ENCODE measurements at places on chromosomes 2 and 18.

- no peak for DNase-seq
Measured at GRCh38 chr2:100064165-100064564, 78.2 kb downstream of the AFF3 start.

DNA sequence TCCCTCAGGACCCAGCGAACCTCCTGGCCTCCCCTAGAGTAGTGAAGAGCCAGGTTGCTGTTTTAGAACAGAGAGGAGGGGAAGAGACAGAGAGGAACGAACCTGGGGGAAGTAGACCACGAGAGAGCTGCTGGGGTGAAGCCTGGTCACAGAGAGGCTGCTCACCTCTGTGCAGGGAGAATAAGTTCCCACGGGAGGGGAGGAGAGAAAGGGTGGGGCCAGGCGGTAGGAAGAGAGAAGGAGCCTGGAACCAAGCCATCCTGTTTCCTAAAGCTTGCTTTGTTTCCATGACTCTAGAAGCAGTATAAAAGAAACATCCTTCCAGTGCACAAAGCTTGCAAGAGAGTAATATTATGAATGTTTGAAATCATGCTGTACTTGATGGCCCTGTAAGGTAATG is 147.9 kb downstream of the MYT1L start:
- DNase-seq: no peak

DNA sequence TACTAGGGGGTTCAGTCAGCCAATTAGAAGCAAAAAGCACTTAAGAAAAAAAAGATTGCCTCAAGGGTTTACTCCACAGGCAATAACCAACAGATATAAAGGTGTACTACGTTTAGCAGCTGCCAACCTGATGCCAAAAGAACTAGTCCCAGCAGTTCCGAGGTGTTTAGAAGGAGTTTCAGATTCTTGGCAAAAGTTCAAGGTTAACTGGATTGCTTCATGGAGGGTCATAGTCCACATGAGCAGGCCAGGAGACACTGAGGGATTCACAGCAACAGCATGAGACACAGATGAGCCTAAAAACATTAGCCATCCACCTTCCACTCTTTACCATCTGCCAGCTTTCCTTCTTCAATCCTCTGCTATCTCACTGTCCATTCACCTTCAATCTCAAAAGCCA is 4.9 kb upstream of the DNAH7 start:
- no peak for DNase-seq

GRCh38 chr2:151775057-151775740 is 40.9 kb upstream of the NEB start:
- no peak for DNase-seq

DNA sequence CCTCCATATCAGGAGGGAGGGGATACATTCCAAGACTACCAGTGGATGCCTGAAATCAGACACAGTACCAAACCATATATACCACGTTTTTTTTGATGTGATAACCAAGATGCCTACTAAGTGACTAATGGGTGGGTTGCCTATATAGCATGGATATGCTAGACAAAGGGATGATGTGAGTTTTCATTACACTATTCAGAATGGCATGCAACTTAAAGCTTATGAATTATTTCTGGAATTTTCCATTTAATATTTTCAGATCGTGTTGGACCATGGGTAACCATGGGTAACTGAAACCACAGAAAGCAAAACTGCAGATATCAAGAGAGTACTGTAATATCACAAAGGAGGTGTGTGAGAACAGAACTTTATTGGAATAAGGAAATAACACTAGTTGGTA is 39.6 kb upstream of the CRACDL start:
- no peak for DNase-seq

DNA sequence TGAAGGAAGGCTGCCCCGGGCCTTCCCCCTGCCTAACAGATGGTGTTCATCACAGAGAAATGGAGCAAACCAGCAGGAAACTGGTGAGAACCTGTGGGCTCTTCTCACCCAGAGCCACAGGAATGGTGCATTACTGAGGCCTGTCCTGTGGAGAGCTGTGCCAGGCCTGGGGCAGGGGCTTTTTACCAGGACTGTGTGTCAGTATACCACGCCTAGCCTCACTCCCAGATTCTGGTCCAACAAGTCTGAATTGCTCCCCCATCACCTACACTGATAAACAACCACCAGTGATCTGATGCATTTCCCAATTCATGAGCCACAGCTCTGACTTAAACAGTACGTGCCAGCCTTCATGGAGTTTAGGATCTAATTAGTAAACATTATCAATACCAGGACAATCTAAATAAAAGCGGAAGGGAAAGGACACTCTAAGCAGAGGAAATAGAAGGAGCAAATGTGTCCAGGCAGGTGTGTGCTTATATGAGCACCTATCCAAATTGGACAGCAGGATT is 8.9 kb upstream of the DGUOK start:
- no peak for DNase-seq

DNA sequence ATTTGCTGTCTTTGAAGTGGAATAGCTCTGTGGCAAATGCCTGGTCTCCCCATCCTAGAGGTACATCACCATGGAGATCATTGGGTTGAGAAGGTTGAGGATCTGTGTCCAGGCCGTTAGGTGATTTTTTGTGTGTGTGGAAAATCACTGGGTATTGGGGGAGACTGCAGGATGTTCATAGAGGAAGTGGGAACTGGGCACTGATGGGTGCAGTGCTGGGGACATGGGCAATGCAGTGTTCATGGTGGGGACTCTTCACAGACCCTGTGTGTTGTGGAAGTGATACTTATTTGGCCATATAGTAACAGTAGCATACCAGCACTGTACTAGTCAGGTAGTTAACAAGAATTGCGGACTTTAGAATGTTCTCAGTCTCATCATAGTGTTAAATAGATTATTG is 34.9 kb downstream of the ATP9B start:
- no peak for DNase-seq

GRCh38 chr2:17388798-17389197 is 129.4 kb downstream of the RAD51AP2 start:
- no peak for DNase-seq

- DNase-seq: no peak
Measured at GRCh38 chr2:109409321-109410038, 204.3 kb downstream of the SEPTIN10 start.

DNA sequence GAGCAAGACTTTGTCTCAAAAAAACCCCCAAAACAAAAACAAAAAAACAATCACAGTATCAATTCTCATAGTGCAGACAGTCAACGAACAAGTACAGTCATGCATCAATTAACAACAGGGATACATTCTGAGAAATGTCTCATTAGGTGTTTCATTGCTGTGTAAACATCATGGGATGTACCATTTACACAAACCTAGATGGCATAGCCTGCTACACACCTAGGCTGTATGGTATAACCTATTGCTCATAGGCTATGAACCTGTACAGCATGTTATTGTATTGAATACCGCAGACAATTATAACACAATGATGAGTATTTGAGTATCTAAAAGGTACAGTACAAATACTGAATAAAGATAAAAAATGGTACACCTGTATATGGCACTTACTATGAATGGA is 67.8 kb upstream of the LMAN1 start:
- DNase-seq: no peak

DNA sequence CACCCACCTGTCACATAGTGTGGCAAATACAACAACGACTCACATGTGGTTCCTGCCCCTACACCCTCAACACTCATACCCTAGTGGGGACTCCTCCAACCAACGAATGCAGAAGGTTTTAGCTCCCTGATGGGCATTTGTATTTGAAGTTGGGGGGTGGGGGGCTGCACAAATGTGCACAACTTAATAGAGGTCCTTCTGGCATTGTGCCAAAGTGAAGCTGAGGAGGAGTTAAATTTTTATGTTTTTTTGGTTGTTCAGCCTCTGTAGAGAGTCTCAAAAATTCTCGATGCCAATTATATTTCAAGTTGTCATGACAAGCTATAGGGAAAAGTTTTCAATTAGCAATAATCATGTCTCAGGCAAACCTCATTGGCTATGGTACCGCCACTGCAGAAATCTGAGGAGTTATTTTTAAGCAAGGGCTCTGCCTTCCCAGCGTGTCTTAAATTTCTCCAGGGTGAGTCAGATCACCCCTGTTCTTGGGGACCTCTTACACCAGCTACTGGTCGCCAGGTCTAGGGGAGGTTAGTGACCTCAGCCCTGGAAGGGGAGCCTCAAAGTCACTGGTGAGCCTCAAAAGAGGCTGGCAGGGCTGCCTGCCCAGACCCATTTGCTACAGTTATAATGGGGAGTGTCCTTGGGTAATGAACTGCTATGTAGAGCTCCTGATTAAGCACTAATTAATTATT is 102.7 kb upstream of the TAF1B start:
- no peak for DNase-seq

GRCh38 chr2:11129598-11130449 is 25.4 kb upstream of the SLC66A3 start:
- DNase-seq: peak; percentile 29

DNA sequence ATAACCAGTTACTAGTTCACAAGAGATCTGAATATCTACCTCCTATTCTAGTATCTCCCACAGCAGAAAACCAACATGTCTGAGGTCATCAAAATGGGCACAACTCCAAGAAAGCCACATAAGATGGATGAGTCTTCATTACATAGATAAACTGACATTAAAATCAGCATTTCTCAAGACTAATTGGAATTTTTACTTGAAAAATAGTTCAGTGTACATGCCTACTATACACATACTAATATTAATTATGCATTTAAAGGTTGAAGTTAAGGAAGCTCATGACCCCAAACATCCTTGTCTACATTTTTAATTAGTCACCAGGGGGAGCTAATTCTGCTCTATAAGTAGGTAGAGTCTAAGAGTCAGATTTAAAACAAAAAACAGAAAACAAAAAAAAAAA is 41.9 kb downstream of the ZNF521 start:
- DNase-seq: no peak

DNA sequence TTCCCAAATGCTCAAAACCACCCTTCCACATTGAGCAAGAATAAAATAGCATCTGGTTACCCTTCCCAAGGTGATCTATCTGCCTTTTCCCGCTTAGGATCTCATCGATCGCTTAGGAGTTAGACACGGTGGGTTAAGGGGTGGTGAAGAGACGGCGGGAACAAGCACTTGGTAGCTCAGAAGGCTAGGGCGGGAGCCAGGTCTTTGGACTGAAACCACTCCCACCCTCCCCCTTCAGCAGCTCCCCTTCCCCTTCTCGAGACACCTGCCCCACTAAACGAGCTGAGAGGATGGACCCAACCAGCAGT is 513 bp downstream of the THOC1 start:
- DNase-seq: no peak

GRCh38 chr2:42796427-42797248 is 4.3 kb upstream of the HAAO start:
- DNase-seq: no peak

- no peak for DNase-seq
Measured at GRCh38 chr2:204251998-204252376, 293.3 kb upstream of the PARD3B start.

- DNase-seq: no peak
Measured at GRCh38 chr2:240494194-240494793, 58.8 kb downstream of the GPC1 start.

GRCh38 chr2:170029551-170029950 is 148.4 kb upstream of the MYO3B start:
- DNase-seq: no peak

GRCh38 chr2:36797324-36798070 is 101.0 kb downstream of the VIT start:
- no peak for DNase-seq

DNA sequence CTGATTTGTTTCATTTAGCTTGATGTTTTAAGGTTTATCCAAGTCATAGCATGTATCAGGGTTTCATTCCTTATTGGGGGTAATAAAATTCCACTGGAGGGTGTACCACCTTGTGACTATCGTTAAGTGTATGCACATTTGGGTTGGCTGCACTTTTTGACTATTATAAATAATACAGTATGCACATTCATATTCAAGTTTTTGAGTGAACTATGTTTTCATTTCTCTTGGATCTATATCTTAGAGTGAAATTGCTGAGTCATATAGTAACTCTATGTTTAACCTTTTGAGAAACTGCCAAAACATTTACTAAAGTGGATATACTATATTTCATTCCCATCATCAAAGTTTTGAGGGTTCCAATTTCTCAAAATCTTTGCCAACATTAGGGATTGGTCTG is 952.7 kb downstream of the TDRD15 start:
- no peak for DNase-seq

- no peak for DNase-seq
Measured at GRCh38 chr18:52701219-52701935, 361.4 kb downstream of the DCC start.

DNA sequence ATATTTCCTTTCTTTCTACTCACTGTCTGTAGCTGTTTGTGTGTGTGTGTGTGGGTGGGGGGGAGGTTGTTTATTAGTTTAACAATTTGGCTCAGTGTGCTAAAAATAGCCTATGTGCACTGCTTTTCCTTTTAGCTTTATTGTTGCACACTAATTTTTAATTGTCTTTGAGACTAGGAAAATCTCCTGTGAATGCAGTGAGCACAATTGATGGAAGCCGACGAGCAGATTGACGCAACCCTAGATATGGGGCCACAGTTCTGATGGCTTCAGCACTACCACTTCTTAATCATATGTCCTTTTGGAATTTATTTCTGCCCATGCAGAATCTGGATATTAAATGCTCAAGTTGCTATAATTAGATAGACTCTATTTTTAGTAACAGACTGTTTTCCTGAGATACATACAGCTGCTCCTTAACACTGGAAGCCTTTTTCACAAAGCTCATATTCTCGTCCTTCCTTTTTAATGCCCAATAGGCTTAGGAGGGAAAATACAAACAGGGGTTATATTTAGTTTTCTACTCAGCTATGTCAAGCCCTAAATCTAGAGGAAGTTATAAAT is 109.1 kb downstream of the IRS1 start:
- DNase-seq: no peak

- no peak for DNase-seq
Measured at GRCh38 chr2:46258937-46259776, 38.0 kb upstream of the EPAS1 start.

DNA sequence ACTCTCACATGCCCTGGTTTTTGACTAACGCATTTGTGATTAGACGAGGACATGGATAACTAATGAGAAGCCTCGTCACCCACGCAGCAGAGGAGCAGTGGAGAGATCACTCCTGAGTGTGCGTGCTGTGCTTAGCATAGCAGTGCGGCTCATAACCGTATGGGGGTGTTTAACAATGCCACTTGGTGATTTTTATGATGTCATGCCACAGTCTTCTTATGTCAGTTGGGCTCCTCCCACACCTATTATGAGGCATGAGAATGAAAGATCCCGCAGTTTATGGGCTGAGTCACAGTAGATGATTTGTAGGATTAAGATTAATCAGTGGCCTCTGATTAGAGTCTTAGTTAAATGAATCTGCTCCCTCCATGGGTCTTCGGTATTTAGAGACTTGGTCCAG is 2.5 kb upstream of the SMIM21 start:
- DNase-seq: no peak

DNA sequence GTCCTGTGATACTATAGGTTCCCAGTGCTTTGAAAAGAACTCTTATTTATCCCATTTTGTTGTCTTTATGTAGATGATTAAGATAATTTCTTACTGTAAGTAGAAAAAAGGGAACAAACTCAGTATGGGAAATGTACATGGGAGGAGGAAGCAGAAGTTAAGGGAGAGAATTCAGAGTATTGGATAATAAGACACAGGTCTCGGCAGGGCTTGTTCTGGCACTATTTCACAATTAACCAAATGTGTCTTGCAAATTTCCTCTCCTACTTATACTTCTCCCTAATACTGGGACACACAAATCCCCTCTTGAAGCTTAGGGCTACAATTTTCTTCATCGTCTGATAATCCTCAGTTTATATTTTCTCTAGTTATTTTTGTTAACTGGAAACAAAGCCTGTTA is 744.0 kb downstream of the ADCYAP1 start:
- no peak for DNase-seq

Data from AG20443 (cell line).